ENCODE measurements at places on chromosomes 6 and 20.

- no peak for DNase-seq
- H3K27ac ChIP-seq, result no peak overlapping the region
- H3K27me3 ChIP-seq, result no peaks in the 10 kb centered on the region
- no peak overlapping the region for H3K4me3 ChIP-seq
- H3K36me3 ChIP-seq, result no peaks in the 10 kb centered on the region
Measured at GRCh38 chr6:48110436-48111142, 408 bp downstream of the PTCHD4 start.

DNA sequence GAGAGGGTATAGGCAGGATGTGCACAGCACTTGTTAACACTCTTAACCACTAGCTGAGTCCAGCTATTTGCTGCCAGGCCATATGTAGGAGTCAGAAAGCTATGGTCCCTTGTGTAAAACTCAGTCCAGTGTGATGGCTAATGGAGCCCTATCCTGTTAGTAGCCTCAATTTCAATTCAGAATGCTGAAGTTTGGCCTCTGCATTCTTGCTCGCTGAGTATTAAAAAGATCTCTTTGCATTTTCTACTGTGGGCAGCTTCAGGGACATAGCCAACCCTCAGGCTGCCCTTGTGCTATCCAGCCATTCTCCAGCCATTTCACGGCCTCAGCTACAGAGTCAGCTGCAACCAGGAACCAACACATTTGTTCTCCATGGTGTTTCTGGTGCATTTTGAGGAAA, 92.5 kb downstream of the SPTLC3 start:
- no peaks in the 10 kb centered on the region for H3K27me3 ChIP-seq
- H3K36me3 ChIP-seq, result no peaks in the 10 kb centered on the region
- DNase-seq, result no peak
- H3K4me1 ChIP-seq, result peaks cover 6% of the 10 kb centered on the region
- H3K27ac ChIP-seq, result no peak overlapping the region

- H3K27ac ChIP-seq, result no peak overlapping the region
- H3K4me3 ChIP-seq, result no peak overlapping the region
- H3K4me1 ChIP-seq, result no peaks in the 10 kb centered on the region
- H3K36me3 ChIP-seq, result no peaks in the 10 kb centered on the region
- H3K27me3 ChIP-seq, result no peaks in the 10 kb centered on the region
- DNase-seq, result no peak
Measured at GRCh38 chr6:152360034-152360433, 277.1 kb downstream of the SYNE1 start.

- no peaks in the 10 kb centered on the region for H3K4me1 ChIP-seq
- DNase-seq, result no peak
- H3K4me3 ChIP-seq, result no peak overlapping the region
- no peaks in the 10 kb centered on the region for H3K27me3 ChIP-seq
- no peaks in the 10 kb centered on the region for H3K36me3 ChIP-seq
Measured at GRCh38 chr6:166764473-166765233, 137.6 kb upstream of the RPS6KA2 start.

DNA sequence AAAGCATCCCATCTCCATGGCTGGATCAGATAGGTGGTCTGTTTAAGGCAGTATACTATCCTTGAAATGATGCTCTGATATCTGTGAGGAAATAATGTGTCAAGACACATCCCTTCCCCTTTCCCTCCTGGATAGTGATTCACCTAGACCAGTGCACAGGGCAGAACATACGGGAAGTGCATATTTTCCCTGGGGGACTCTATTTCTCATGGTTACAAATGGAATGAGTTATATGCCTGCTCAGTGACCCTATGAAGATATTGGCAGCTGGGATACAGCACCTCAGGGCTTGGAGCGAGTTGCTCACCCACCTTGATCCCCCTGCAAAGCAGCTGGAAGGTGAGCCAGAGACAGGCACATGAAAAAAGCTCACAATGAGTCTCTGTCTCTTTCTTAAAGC, 67.5 kb upstream of the PRL start:
- H3K36me3 ChIP-seq, result no peaks in the 10 kb centered on the region
- peaks cover 38% of the 10 kb centered on the region for H3K4me1 ChIP-seq
- H3K4me3 ChIP-seq, result no peak overlapping the region
- no peak for DNase-seq

DNA sequence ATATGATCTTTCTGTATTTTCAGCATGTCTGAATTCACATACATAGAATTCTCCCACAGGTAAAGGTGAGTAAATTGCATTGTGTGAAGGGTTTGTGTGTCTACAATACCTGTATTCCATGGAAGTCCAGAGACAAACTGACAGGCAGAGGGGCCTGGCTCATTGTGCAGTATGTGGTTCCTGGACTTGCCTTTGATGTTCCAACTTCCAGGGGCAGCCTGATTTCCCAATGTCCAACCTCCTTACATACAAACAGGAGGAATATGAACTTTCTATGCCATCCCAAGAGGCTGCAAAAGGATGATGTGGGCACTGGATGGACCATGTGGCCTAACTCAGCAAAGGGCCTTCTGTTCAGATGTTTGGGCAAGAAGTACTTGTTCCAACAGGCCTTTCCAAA, 58.5 kb downstream of the LYRM4 start:
- no peak overlapping the region for H3K4me3 ChIP-seq
- H3K36me3 ChIP-seq, result no peaks in the 10 kb centered on the region
- no peaks in the 10 kb centered on the region for H3K27me3 ChIP-seq
- no peak for DNase-seq
- H3K27ac ChIP-seq, result no peak overlapping the region

GRCh38 chr20:39630215-39630908, 668.2 kb downstream of the DHX35 start:
- no peaks in the 10 kb centered on the region for H3K36me3 ChIP-seq
- H3K27ac ChIP-seq, result no peak overlapping the region
- no peak overlapping the region for H3K4me3 ChIP-seq
- no peak for DNase-seq
- H3K27me3 ChIP-seq, result no peaks in the 10 kb centered on the region

GRCh38 chr6:150844371-150844770, 21.1 kb upstream of the MTHFD1L start:
- DNase-seq, result no peak
- no peaks in the 10 kb centered on the region for H3K27me3 ChIP-seq
- peaks cover 4% of the 10 kb centered on the region for H3K36me3 ChIP-seq
- no peak overlapping the region for H3K27ac ChIP-seq
- no peak overlapping the region for H3K4me3 ChIP-seq

DNA sequence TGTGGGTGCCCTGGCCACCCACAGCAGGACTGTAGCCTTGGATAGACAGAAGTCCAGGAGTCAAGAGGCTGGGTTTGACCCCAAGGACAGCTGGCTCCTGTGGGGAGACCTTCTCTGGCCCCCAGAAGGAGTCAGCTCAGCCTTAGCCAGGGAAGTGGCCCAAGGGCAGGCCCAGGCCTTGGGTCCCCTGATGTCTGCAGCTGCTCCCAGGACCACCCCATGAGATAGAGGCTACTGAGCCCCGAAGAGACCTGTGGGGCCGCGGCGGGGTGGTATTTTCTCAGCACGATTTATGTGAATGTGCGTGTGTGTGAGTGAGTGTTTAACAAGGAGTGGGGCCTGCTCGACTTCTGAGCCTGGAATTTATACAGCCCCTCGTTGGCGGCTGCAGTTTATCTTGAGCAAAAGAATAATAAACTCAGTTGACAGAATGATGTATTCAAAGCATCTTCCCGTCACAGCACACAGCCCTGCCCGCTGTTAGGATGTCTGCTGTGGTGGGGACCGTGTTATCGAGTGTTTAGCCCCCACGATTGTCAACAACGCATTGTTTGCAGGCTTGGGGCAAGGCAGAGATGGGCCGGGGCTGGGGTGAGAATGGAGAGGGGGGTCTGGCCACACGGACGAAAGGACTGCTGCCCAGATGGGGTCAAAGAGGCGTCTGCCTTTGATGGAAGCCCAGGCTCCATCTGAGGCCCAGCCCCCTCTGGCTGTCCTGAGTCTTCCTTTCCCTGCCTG, 163.3 kb downstream of the VEGFA start:
- H3K27ac ChIP-seq, result no peak overlapping the region
- no peaks in the 10 kb centered on the region for H3K36me3 ChIP-seq
- no peaks in the 10 kb centered on the region for H3K4me1 ChIP-seq
- no peak overlapping the region for H3K4me3 ChIP-seq
- DNase-seq, result no peak
- no peaks in the 10 kb centered on the region for H3K27me3 ChIP-seq

DNA sequence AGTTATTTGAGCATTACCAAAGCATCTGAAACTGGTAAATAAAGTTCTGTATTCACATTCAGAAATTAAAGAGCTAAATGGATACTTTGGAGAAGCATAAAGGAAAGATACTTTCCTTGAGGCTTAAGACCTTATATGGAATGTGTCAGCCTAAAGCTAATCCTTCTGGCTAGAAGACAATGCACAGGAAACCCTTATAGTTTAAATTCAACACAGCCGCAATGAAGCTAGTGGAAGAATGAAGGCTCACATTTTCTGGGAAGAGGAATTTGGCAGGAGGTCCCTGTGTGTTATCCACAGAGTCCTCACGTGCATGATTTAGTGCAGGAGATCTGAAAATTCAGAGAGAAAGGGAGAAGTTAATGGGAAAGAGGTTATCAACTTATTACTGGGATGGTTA, 21.5 kb upstream of the CHD6 start:
- no peaks in the 10 kb centered on the region for H3K36me3 ChIP-seq
- H3K4me3 ChIP-seq, result no peak overlapping the region
- H3K27ac ChIP-seq, result no peak overlapping the region
- no peaks in the 10 kb centered on the region for H3K27me3 ChIP-seq

DNA sequence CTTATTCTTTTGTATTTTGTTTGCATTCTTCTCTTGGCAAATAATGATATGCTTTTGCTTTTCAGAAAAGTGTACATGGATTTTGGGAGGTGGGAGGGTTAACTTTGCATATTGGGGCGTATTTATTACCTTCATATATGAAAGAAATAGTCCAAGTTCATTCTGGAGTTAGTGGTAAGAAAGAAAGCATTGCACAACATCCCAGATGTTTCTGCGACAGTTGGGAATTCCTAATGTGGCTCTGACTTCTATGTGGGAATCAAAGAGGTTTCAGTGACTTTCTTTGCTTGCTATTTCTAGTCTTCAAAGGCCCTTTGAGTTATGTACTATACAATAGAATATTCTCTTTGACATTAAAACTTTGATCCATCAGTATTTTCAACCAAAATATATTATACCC, 78.1 kb downstream of the MMUT start:
- H3K36me3 ChIP-seq, result no peaks in the 10 kb centered on the region
- DNase-seq, result no peak
- H3K27me3 ChIP-seq, result no peaks in the 10 kb centered on the region
- H3K4me1 ChIP-seq, result no peaks in the 10 kb centered on the region
- no peak overlapping the region for H3K27ac ChIP-seq

DNA sequence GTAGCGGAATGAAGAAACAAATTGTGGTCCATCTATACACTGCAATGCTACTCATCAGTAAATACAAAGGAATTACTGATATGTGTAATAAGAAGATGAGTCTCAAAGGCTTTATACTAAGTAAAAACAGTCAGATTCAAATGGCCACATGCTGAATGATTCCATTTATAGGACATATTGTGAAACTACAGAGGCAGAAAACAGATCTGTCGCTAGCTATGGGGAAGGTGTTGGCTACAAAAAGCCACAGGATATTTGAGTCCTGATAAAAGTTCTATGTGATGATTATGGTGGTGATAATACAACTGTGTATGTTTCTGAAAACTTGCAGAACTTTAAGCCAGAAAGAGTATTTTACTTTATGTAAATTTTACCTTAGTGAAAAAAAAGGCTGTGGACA, 313.2 kb downstream of the HDGFL1 start:
- H3K4me3 ChIP-seq, result no peak overlapping the region
- no peak for DNase-seq
- H3K27ac ChIP-seq, result no peak overlapping the region
- H3K27me3 ChIP-seq, result no peaks in the 10 kb centered on the region

- no peaks in the 10 kb centered on the region for H3K36me3 ChIP-seq
- H3K27me3 ChIP-seq, result no peaks in the 10 kb centered on the region
Measured at GRCh38 chr6:139295901-139296300, 4.1 kb upstream of the TXLNB start.

DNA sequence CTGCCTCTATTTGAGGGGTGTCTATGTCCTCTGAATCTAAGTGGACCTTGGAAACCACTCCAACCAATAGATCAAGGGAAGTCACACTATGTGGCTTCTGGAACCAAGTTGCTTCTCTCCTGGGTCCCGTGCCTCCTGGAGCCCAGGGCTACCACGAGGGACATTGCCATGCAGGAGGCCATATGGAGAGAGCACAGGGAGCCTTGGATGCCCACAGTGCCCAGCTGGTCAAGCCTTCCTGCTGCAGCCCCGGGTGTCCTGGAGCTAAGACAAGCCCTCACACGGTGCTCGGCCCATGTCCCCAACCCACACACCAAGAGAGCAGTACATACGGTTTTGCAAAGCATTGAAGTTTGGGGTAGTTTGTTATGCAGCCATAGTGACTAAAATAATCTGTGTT, 231.6 kb downstream of the SYNDIG1 start:
- no peaks in the 10 kb centered on the region for H3K4me1 ChIP-seq
- no peak overlapping the region for H3K27ac ChIP-seq
- DNase-seq, result peak; percentile 78
- H3K27me3 ChIP-seq, result no peaks in the 10 kb centered on the region
- no peak overlapping the region for H3K4me3 ChIP-seq

- peak overlapping the region; percentile 2 for H3K27ac ChIP-seq
- DNase-seq, result no peak
- H3K36me3 ChIP-seq, result no peaks in the 10 kb centered on the region
- no peaks in the 10 kb centered on the region for H3K27me3 ChIP-seq
- no peak overlapping the region for H3K4me3 ChIP-seq
- H3K4me1 ChIP-seq, result peaks cover 44% of the 10 kb centered on the region
Measured at GRCh38 chr20:48681873-48682426, 145.8 kb downstream of the PREX1 start.

GRCh38 chr6:16470502-16471221, 232.3 kb downstream of the GMPR start:
- H3K27ac ChIP-seq, result no peak overlapping the region
- H3K27me3 ChIP-seq, result no peaks in the 10 kb centered on the region
- H3K4me3 ChIP-seq, result no peak overlapping the region
- no peak for DNase-seq
- no peaks in the 10 kb centered on the region for H3K36me3 ChIP-seq

- no peak overlapping the region for H3K27ac ChIP-seq
- no peak overlapping the region for H3K4me3 ChIP-seq
- H3K36me3 ChIP-seq, result no peaks in the 10 kb centered on the region
Measured at GRCh38 chr6:44156494-44157151, 2.0 kb upstream of the CAPN11 start.

DNA sequence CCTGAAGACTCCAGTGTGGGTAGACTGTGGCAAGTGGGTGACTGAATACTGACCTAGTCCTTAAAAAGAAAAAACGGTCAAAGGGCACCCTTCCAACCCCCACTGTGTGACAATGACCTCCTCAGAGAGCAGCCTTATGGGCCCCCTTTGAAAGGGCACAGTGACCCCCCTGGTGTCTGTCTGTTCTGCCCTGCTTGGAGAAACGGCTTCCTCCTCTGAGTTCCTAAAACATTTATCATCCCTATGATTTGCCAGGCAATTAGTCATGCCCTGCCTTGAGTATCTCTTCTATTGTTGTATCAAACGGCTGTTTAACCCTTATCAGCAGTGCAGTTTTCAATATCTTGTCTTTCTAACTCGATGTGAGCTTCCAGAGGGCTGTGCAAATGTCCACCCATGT, 21.0 kb upstream of the STX16 start:
- no peaks in the 10 kb centered on the region for H3K36me3 ChIP-seq
- H3K27me3 ChIP-seq, result no peaks in the 10 kb centered on the region
- no peak overlapping the region for H3K4me3 ChIP-seq

Data from vagina (tissue), 2 donors.